Kidney (tissue), 22 donors: ENCODE measurements at places on chromosomes 7 and 10. TPM values are rescaled to one million over a fixed set of nuclear protein-coding genes. Genes with fewer than 3 reads are reported as not detected.

GRID2IP gene
- 0.76 TPM for total RNA-seq

DNA sequence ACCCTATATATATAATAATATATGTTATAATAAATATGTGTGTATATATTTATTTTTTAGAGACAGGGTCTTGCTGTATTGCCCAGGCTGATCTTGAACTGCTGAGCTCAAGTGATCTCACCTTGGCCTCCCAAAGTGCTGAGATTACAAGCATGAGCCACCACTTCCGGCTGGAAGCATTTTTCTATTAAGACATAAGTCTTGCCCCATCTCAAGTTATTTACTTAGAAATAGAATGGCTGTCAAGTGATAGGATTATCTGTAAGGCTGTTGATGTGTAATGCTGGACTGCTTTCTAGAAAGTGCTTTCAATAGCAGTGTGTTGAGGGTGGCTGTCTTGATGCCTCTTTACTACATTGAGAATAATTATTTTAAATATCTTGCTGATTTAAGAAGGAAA is 65.2 kb downstream of the ZMYND11 start:
- DNase-seq = no peak

- DNase-seq = peak; percentile 16
These were observed 1.3 kb upstream of the HMX3 start for GRCh38 chr10:123134343-123134914.

DNA sequence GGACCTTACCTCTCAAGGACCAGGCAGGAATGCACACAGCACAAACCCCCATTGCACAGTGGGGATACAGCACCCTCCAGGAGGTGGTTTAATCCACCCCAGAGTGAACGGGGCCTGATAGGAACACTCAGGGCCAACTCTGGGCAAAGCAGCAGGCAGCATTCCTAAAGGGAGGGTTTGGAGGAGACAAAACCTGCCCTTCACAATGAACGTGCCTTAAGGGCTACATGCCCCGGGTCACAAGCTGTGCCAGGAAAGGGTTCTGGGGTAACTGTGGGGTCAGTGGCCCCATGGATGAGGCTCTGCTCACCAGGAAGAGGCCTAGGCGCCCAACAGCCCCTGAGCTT is 1.1 kb downstream of the GPRIN2 start:
- DNase-seq = no peak

- no peak for DNase-seq
These were observed 49.0 kb upstream of the PODXL start for GRCh38 chr7:131605280-131605878.
